ENCODE measurements at places on chromosomes 5 and 9.

DNA sequence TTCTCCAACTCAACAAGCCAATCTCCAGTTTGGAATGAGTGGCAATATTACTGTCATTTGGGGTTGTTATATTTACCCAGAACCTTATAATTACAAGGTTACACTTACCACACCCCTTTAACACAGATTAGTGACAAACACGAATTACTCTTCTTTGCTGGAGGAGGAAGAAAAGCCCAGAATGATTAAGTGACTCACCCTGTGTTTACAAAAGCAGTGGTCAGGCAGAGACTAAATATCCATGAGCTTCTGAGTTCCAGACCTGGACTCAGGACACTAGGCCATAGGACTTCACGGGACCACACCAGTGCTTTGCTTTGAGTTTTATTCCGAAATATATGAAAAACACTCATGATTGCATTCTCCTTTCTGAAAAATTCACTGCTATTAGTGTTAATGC, 370.8 kb downstream of the TLE1 start:
- no peak for DNase-seq

GRCh38 chr5:71894091-71894490, 175.0 kb downstream of the CARTPT start:
- no peak for DNase-seq

DNA sequence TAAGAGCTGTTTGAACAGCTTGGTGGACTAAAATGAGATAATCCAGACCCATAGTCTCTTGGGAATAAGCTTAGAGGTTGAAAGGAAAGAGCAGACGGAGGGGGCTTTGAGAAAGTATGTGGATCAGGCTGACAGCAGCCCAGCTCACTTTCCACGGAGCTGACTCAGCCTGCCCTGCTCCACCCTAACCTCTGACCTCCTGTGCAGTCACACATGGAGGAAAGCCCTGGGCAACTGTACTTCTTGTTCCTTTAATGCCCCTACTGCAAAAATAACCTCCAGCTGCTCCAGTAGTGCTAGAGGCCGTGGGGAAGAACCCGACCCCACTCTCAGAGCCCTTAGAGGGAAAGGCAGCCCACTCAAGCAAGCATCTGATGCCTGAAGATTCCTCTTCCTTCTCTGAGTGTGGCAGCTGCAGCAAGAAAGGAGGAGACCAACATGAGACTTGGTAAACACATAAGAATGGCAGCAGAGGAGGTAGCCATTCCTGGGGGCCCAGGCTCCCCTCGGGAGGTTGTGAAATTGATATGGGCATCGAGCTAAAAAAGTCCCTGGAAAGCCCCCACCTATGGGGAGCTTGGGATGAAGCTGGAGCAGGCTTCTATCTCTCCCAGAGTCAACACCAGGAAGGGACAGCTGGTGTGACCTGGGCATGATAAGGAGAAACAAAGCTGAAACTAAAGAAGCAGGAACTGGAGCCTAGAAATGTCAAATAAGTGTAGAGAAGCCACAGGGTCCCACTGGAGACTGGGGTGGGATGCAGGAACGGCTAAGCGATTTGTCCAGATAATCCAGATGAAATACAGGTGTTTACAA, 204.3 kb downstream of the PIK3R1 start:
- DNase-seq = no peak

DNA sequence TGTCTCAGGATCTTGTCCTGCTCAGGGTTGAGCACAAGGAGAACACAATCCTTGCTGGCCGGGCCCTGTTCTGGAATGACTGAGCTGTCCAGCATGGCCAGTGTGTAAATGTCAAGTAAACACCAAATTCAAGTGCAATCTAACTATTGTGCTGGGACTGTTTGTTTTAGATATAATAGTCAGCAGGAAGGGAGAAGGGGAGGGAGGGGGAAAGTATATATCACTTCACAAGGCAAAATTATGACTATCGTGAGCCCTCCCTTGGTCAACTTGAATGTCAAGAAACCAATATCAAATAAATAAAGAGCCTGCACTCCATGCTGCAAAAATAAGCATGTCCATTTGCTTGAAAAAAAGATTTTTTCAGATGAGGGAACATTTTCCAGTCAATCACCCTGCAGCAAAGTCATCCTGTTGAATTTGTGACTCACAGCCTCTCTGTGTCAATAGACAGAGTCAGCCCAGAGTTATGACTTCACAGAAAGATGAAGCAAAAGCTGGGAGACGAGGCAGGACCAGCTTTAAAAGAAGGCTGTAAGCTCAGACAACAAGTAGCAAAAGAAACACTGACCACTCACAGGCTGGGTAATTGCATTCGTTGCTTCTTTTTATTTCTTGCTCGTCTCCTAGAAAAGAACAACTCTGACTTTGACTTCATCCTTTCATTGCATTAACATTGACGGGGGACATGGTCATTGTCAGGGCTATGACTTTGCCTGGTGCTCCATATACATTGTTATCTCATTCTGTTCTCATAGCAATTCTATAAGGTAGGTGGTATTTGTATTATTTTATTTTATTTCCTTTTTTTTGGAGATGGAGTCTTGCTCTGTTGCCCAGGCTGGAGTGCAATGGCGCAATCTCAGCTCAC, 15.3 kb upstream of the KLF4 start:
- peak; percentile 56 for DNase-seq

- DNase-seq = no peak
Observed at GRCh38 chr5:14675865-14676300, 11.4 kb downstream of the OTULIN start.

- peak; percentile 70 for DNase-seq
Observed at GRCh38 chr5:170986598-170986997, 124.8 kb downstream of the RANBP17 start.

DNA sequence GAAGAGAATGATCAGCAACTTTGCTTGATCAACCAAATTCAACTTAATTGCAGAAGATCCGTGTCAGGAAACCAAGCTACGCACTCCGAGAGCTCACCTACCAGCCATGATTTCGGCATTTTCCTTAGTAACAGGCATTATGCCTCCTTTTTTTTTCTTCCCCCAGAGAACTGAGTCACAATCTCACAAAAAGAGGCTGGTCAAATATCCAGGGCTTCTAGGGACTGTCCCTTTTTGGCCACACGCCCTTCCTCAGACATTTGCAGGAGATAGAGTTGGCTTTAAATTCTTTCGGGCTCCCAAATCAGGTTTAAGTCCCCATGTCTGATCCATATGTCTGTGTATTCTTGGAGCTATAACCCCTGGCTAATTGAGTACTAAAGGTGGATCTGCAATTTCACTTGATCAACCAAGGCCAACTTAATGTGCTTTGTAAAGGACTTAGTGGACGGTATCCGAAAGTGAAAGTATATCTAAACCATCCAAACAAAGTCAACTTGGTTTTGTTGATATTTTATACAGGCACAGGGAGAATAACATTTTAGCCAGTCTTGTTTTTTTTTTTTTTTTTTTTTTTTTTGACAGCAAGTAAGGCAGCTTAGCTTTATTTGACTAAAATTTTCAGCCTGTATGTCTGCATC, 100.8 kb upstream of the TBCA start:
- DNase-seq = no peak

DNA sequence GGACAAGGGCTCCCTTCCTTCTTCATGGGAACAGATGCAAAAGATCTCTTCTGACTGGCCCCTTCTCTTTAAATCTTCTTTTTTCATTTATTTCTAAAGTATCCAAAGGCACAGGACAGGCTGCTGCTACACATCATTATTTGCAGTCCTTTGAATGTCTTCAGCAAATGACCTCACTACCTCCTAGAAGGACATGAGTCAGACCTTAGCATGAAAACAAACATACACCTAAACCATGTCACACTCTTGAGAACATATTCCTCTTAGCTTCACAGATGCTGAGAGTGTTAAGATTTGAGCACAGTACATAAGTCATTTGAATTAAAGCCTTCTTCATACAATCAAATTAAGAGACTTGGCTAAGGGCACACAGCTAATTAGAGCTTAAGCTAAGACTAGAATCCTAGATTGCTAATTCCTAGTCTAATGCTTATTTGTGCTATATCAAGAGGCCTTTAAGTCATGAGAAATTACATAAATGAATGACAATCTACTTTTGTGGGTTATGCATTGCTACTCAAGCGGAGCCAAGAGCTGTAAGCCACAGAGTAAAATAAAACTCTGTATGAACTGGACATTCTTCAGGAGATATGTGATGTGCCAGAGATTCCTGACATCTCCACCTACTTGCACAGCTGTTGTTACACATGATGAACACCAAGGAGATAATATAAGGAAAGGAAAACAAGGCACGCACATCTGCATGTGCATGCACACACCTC, 109.1 kb upstream of the PTGER4 start:
- DNase-seq = no peak

- no peak for DNase-seq
Observed at GRCh38 chr9:122816163-122816867, 12.1 kb downstream of the PDCL start.

DNA sequence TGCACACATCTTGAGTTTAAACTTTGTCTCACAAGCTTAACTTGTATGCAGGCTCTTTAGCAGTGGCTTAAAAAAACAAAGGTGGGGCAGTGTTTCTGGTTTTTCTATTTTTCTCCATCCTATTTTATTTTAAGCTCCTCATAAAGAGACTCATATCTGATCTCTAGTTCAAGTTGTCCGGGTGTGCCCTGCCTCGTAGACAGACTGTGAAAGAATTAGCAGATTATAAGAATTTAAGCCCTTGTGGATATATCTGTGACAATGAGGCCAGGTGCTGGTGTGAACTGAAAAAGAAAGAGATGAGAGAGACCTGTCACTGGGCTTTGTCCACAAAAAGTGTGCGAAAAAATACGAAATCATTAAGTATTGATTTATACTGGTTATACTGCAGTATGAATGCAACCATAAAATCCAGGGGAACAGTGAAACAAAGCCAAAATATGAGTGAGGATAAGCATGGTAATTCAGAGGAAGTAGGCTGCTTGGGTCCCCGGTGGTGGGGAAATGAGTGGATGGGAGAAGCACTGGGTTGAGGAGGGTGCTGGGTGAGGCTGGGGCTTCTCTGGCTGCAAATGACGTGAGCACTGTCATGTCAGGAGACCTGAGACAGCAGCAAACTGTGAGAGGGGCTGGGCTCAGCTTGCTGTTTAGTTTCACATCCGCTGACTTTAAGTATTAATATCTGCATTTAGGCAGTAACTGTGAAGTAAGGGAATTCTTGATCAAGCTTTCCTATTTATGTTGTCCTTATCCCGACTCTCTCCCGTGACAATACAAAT, 179.7 kb upstream of the ANKRD55 start:
- no peak for DNase-seq

DNA sequence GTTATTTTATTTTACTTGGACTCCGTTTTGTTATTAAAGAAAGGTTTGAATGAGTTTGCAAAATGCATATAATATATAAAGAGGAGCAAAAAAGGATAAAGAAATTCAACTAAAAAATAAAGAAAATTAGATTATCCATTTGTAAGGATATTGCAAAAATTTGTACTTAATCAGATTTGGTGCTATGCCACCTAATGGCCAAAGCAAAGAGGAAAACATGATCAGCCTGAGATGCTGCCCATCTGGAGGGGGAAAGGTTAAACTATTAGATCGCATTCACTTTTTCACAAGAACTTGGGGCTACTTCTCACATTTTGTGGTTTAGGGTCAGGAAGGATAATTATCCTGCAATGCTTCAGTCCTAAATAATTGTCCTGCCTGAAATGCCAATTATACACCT, 350.6 kb downstream of the MLLT3 start:
- DNase-seq = no peak

- no peak for DNase-seq
Observed at GRCh38 chr5:132663771-132664695, 6.1 kb downstream of the IL13 start.

DNA sequence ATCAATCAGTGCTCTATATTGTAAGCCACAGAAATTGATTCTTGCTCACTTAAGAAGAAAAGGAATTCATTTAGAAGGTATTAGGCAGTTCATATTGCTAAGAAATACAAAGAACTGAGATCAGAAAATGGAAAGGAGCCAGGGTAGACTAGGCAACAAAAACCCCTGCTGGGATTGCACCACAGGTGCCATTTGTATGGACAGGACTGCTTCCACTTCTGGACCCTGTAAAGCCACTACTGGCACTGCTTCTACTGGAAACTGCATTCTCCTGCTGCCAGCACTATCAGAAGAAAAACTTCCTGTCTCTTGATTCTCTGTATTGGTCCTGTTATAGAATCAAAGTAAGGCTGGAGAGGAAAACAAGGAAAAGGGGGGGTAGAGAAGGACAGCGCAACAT, 45.9 kb downstream of the CERT1 start:
- no peak for DNase-seq

- no peak for DNase-seq
Observed at GRCh38 chr5:53076014-53076583, 33.5 kb downstream of the MOCS2 start.
